ENCODE measurements at places on chromosomes 2 and 18.

GRCh38 chr2:240131941-240132650, 4.0 kb downstream of the COPS9 start:
- no peak for DNase-seq

GRCh38 chr2:160326786-160327185, 126.7 kb upstream of the ITGB6 start:
- no peak for DNase-seq

GRCh38 chr2:166074011-166074410, 53.8 kb downstream of the SCN1A start:
- DNase-seq: no peak

GRCh38 chr2:127942002-127942401, 56.2 kb upstream of the AMMECR1L start:
- no peak for DNase-seq

GRCh38 chr18:6236258-6236657, 178.5 kb downstream of the L3MBTL4 start:
- DNase-seq: no peak

DNA sequence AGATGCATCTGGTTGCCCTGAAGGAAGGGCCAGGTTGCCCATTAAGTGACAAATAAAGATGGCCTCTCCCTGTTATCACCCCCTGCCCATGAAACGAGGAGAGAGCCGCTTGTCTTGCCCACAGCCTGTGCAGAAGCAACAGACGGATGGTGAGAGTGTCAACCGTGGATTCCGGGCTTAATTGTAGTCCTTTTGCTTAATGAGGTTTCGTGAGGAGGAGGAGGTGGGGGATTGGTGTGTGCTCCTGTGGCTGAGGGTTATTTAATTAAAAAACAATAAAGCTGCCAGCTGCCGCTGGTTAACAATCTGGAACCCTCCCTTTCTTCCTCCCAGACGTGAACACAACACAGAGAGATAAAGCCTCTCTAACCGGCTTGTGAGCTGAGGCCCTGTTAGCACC, 188.0 kb upstream of the PARD3B start:
- no peak for DNase-seq

- DNase-seq: no peak
These were observed 14.5 kb downstream of the IL1R2 start for GRCh38 chr2:102005989-102006885.

DNA sequence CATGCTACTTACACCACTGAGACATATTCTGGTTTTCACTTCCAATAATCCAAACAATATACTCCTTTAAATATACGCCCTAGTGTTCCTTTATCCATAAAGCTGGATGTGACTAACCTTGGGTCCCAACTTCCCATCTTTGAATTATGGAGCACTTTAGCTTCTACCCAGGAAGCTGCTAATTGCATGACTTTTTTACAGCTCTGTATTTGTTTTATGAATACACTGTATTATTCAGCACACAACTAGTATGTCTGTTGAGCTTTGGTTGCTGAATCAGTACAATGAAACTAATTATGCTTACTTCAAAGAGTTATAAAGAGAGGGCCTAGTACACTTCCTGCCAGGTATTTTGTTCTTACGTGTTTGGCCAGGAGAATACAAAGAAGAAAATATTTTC, 118.5 kb downstream of the BAZ2B start:
- no peak for DNase-seq

GRCh38 chr2:19649785-19650380, 251.9 kb downstream of the TTC32 start:
- no peak for DNase-seq

DNA sequence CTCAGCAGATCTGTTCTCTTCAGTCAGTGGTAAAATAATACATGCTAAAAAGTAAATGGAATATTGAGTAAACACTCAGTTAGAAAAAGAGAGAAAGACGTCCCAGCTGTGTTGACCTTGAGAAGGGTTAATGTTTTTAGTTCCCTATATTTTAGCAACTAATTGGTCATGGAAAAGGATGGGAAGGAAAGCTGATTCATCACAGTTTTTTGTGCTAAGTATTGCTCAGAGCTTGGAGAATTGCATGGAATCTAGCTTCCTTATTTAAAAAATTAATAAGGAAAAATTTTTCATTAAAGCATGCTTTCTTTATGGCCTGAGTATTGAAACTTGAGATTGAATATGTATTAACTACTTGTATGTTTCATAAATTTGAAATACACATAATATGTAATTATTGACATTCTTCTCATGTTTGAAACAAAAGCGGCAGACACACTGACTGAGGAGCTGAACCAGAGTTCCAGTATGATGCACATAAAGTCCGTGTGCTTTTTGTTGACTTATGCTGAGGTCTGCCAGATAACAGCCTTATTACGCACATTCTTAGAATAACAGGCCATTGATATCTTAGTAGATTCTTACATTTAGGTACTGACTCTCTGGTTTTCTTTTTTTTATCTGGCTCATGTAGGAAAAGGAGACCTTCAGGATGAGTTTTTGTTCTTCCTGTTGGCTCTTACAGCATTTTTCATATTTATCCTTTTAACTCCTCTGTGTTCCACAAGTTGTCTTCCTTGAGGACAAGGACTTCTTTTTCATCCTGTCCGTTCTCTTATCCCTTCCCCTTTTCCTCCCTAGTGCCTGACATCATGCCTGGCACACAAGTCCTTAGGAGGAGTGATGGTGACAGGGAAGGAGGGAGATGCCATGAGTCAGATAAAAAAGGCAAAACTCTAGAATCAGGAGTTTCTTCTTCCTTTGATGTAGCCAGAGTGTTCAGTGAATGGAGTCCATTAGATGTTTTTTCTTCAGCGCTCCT, 194.1 kb downstream of the PTPRM start:
- no peak for DNase-seq

- DNase-seq: no peak
These were observed 46.8 kb downstream of the SEMA4F start for GRCh38 chr2:74700643-74701372.

DNA sequence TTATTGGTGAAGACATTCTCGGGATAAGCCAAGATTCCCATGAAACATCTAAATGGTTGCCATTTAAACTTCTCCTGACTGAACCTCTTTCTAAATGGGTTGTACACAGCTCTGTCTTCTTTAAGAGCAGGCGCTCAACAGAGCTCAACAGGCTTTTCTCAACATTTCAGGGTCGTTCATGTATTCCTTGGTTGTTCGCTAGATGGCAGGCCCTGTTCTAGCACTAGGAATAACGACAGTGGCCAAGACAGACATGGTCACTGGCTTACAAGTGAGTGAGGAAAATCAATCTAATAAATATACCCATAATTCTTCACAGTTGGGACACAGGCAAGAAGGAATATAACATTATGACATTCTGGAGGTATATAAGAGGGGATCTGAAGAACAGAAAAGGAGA, 154.5 kb downstream of the SMAD2 start:
- no peak for DNase-seq

- DNase-seq: no peak
These were observed 940.7 kb upstream of the KLHL29 start for GRCh38 chr2:22444281-22444680.

DNA sequence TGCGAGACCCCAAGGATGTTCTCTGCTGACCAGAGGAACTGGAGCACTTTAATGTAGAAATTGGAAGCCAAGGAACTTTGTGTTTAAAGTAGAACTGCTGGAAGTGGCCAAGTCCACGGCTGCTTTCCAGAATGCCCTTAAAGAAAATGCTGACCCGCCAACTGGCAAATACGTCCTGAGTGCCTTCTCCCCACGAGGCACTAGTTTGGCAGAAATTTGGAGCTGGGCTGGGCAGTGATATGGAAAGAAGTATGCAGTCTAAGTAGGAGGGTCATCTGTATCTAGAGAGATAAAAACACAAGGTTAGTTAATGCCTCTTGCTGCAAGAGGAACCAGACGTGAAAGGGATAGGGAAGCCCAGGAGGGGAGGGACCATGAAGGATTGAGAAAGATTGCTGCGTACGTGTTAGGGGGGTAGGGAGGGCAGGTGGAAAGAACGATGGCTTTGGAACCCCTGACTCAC, 59.3 kb upstream of the RFX8 start:
- no peak for DNase-seq

- DNase-seq: no peak
These were observed 124.7 kb downstream of the ACKR3 start for GRCh38 chr2:236694146-236694888.

DNA sequence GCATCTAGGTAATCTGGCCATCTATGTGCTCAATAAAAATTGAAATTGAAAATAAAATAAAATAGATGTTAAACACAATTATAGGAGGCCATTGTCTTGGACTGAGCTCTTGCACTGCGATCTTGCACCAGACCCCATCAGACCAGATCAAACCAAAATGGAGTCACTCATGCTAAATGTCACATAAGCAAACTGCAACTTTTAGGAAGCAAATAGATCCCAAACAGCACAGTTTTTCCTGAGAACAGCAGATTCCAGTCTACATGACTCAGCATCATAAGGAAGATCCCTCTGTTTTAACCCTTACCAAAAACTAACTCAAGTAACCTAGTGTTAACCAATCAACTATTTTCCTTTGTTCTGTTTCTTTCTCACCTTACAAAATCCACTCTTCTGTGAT, 57.7 kb upstream of the LRP1B start:
- DNase-seq: no peak

DNA sequence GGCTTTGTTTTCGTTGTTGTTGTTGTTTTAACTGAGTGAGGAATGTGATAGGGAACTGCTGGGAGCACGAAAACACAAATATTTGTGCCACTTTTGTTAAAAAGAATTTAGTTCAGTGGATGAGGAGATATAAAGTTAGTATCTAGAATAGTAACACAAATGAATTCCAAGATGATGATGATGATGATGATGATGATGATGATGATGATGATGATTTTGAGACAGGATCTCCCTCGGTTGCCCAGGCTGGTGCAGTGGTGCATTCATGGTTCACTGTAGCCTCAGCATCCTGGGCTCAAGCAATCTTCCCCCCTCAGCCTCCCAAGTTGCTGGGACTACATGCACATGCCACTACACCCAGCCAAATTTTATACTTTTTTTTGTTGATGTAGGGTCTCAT, 223.7 kb downstream of the DSEL start:
- no peak for DNase-seq

GRCh38 chr2:204881655-204882054, 336.4 kb downstream of the PARD3B start:
- no peak for DNase-seq

DNA sequence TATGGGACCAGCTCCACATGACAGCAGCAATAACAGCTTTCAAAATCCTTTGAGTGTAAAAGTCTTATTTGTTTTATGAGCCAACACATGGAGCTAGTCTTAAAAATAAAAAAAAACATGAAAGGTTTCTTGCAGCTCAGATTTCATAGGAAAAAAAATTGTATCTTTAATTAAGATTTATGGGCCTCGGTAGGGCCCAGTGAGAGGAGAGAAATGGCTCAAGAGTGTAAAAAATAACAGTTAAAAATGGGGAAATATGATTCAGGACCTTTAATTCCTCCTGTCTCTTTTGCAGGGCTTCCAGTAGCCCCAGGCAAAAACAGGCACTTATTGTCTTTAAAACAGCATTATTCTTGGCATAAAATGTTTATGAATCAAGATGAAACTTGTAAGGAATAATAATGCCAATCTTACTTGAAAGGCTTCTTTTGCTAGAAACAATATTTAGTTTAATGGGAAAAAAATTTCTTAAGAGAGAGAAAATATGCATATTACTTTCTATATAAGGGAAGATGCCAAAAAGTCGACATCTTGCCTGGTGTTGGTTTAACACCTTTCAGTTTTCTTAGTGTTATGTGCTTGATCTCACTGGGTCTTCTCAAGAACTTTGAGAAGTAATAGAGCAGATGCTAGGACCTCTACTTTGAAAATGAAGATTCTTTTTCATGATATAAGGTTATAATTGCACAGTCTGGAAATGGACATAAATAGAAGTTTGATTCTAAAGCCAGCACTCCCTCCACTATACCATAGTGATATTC, 71.3 kb upstream of the SETBP1 start:
- DNase-seq: no peak

- no peak for DNase-seq
These were observed 32.2 kb upstream of the SLC14A1 start for GRCh38 chr18:45691816-45692179.

DNA sequence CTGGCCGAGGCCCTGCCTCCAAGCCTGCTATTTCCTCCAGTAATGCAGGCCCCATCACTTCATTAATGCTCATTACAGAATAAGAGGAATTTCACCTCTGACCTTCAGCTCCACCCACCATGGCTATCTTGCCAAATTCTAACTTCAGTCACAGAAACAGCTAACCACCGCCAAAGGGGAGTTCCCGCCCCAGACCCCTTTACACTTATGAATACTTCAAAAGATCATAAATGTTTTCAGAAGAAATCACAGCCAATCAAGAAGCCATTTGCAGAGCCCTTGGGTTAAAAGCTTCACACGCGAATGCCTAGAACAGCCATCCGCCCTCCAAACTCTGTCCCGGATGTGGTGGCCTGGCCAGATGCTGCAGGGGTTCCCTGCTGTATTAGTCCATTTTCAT, 73.8 kb upstream of the TWIST2 start:
- no peak for DNase-seq

GRCh38 chr2:45643543-45644542, 7.6 kb upstream of the PRKCE start:
- peak; percentile 65 for DNase-seq

- DNase-seq: no peak
These were observed 214.9 kb upstream of the SPRED2 start for GRCh38 chr2:65647249-65647842.

- DNase-seq: no peak
These were observed 109.2 kb upstream of the GPC1 start for GRCh38 chr2:240326246-240326645.

Measured in NCI-H187 (cell line).